Motor neuron (in vitro differentiated cells): ENCODE measurements at places on chromosomes 3 and 15.

DNA sequence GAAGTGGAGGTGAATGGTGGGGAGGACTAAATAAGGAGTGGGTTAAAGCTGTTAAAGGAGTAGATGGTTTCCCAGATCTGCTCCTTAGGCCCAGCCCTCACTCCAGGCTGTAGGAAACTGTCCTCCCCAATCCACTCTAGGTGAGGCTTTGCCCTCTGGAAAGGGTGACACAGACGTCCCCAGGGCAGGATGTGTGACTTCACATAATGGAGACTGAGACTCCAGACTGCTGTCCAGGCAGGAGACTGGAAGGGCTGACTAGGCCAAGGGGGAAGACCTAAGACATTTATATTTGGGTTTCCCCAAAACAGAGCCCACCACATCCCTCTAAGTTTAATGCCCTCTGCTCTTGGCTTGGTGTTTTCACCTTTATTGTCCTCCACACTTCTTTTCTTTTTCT, 488.5 kb downstream of the SHQ1 start:
- no peak for ATAC-seq

- ATAC-seq, result no peak
Observed at GRCh38 chr3:141074529-141074928, 23.4 kb downstream of the SPSB4 start.

GRCh38 chr3:4687167-4687566, 194.0 kb downstream of the ITPR1 start:
- no peak for ATAC-seq

DNA sequence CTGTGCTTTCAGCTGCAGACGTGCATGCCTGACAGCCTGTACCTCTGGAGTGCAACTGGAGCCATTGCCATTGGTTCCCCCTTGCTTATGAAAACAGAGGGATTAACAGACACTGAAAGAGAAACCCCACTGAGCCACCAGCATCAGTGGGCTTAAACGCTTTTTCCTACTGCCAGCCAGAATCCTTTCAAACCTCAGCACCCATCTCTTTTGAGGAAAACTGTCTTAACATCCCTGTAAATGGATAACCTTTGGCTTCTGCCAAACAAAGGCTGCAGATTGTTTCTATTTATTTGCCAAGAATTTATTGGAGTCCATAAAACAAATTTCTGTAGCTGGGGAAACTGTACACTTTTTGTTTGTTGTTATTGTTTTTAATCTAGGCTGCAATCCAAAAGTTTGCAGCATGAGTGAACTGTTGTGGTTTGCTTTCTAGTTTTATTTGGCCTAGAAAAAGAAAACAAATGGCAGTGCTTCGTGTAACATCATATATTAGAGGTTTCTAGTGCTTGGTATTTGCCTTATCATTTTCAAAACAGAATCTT, 369.2 kb upstream of the IL12A start:
- ATAC-seq, result no peak

DNA sequence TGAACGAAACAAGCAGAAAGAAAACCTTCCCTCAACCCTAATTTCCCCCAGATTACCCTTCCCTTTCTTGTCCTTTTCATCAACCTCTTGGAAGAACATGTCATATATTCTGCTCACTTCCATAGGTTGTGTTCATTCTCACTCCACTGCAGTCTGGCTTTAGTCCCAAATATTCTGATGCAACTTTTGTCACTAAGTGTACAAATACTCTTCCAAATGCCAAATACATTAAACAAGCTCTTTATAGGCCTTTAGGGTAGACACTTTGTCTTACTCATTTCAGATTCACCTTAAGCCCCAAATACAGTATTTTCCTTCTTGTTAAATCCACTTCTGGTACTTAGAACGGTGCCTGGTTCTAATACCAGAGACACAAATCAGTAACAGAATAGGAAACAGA, 406.5 kb upstream of the CDIN1 start:
- no peak for ATAC-seq

- ATAC-seq, result no peak
Observed at GRCh38 chr3:48299746-48300712, 33.4 kb downstream of the SPINK8 start.

DNA sequence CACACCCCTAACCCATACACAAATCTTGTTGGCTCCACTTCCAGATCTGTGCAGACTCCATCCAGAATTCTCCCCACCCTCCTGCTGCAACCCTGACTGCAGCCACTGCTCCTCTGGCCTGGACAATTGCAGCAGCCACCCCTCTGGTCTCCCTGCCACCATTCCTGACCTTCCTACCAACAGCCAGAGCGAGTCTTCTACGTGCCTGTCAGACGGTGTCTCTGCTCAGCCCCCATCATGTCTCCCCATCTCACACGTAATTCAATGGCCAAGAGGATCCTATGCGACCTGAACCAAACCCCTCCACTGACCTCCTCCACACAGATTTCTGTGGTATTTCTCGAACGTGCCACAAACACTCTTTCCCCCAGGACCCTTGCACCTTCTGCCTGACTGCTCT, 103.3 kb downstream of the TPRA1 start:
- ATAC-seq, result no peak

DNA sequence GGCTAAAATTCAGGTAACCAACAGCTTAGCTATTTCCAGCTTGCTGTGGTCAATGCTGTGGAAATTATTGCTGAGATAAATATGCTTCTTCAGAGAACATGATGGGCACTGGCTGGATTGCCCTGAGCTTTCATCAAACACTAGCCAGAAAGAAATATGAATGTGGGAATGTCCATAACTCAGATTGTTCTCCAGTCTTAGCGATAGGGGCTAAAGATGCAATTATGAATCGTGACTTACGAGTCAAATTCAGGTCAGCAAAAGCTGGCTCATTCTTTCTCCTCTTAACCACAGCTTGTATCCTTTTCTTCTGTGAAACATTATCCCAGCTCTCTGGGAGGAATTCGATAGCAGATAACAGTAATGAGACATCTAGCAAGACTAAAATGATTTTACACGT, 307.6 kb downstream of the RYR3 start:
- no peak for ATAC-seq

DNA sequence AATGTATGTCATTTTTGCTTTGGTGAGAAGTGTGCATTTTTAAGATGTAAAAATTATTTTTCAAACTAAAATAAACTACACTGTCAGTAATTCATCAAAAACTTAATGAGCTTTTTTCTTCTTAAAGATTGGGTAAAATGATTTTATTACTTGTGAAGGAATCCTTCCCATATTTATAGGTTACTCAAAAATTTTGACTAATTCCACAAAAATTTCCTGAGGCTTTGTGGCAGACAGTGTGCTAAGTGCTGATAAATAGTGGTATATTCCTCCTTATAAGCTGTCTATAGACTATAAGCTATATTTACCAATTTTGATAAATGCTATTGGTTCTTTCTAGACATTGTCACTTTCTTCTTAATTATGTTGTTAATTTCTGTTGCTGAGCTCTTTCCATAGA, 284.5 kb upstream of the SEMA6D start:
- ATAC-seq, result no peak

GRCh38 chr3:107579371-107579770, 56.6 kb downstream of the BBX start:
- peak; percentile 99 for ATAC-seq

- ATAC-seq, result no peak
Observed at GRCh38 chr3:72340476-72341379, 507.5 kb downstream of the SHQ1 start.

- ATAC-seq, result no peak
Observed at GRCh38 chr3:60456180-60456579, 795.1 kb downstream of the FHIT start.

- ATAC-seq, result no peak
Observed at GRCh38 chr3:100635273-100635701, 25.9 kb downstream of the ADGRG7 start.

- no peak for ATAC-seq
Observed at GRCh38 chr15:98195796-98196195, 235.3 kb downstream of the ARRDC4 start.

- ATAC-seq, result no peak
Observed at GRCh38 chr3:128239304-128239703, 86.0 kb downstream of the EEFSEC start.

DNA sequence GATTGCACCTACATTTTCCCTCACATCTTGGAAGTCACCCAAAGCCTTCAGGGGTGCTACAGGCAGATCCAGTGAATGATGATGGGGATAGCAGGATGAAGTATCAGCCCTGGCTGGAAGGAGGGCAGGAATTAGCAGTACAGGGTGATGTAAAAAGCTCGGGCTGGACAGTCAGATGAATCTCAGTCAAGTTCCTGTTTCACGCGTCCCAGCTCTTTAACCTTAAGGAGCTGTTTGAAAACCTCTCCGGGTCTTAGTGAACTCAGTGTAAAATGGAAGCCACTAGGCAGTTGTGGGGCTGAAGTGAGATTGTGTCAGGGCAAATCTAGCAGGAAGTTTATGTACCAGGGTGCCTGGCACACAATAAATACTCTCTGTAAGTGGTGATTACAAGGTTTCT, 166.4 kb upstream of the PROK2 start:
- no peak for ATAC-seq

DNA sequence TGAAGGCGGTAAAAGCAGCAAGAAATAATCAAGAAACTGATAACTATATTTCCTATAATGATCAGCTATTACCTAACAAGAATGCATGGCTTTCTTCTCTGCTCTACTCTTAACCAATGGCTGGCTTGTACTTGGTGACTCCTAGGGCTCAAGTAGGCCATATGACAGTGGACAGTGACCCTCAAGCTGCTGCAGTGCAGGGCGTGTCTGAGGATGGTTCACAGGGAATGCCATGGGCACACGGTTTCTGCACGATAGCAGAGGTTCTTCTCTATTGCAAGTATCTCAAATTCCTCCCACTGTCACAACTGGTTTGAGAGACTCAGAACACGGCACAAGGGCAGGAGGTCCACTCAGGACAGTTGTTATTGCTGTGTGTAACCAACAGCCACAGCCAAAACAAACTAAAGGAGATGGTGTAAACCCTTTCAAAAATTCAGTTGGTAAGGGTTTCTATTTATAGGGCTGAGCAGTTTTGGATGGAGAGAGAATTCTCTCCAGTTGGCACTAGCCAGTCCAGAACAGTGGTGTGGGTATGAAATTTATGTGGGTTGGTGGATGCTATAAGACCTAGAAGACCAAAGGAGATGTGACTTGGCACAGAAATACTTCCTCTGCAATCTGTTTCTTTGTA, 103.2 kb upstream of the ST8SIA2 start:
- no peak for ATAC-seq

DNA sequence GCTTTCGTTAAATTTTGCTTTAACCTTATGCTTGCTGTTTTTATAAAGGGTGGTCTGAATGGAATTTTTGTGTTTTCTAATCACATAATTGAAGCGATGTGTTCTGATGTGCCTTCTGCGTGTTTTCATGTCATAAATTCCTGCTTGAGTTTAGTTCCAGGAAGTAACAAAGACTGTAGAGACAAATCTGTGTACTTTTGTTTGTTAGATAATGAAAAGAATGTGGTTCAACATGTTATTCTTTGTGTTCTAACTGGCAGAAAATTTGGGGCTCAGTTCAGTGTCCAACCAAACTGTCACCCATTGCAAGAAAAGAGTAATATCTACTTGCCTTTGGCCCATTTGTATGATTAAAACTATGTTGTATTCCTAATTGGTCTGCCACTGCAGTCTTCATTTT, 324.0 kb downstream of the DIPK2A start:
- no peak for ATAC-seq
